Stimulated activated CD4-positive, alpha-beta T cell treated with anti-CD3 and anti-CD28 coated beads, TNF-alpha, amount 100 ng/mL, for 1 hour (primary cell): ENCODE measurements at places on chromosomes 3 and 15.

DNA sequence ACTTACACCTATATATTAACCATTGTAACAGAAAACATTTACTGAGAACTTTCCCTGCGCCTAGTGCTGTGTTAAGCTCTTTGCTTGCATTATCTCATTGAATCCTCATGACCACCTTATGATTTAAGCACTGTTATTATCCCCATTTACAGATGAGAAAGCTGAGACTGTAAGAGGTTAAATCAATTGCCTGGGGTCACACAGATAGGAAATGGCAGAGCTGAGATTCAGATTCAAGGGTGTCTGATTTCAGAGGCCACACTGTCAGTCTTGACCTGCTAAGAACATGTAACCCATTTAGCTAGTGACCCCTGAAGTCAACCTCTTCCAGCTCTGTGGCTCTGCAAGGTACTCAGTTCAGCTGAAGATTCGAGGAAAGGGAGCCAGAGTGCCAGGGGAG lies 143.9 kb downstream of the TLE3 start:
- no peak for DNase-seq

- no peak for DNase-seq
Observed at GRCh38 chr3:4990069-4990468, 10.8 kb downstream of the BHLHE40 start.

GRCh38 chr3:189655617-189656016 lies 24.4 kb downstream of the TP63 start:
- no peak for DNase-seq

DNA sequence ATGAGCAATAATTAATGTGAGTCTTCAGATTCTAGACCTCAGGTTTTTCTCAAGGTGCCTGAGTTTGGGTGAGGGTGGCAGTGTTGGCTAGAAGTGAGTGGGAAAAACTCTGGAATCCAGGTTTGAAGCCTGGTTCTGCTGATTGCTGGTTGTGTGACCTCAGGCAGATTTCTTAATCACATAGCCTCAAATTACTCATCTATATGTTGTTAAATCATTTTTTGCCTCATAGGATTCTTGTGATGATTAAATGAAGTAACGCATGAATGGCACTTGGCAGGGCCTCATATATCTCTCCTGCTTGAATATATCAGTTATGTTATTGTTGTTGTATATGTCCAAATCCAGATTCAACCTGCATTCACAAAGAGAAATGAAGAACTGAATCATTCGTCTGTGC lies 60.5 kb downstream of the NR2F2 start:
- no peak for DNase-seq

DNA sequence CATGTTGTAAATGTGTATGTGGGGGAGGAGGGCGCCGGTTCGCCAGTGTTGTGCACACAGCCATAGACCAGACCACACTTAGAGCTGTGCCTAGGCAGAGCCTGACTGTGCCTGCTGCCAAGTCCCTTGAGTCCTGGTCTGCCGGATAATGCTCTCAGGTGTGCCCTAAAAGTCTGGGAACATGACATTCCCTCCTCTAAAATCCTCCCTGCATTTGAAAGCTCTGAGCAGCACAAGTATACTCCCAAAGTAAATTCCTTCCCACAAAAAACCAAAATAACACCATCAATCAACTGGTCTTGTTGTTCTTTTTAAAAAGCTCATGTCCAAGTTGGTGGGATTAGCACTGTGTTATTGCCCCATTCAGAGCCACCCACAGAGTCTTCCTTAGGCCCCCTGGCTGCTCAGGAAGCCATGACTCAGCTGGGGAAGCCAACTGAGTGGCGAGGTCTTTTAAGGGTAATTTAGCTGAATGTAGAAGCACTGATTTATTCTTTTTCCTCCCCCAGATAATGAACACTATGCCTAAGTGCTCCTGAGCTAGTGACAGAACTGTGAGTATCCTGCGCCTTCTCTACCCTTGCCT lies 147.8 kb upstream of the MCTP2 start:
- no peak for DNase-seq

- DNase-seq = no peak
Observed at GRCh38 chr3:115859002-115859807, 235.9 kb downstream of the GAP43 start.

- DNase-seq = peak; percentile 58
Observed at GRCh38 chr3:50246517-50246954, 10.5 kb downstream of the GNAI2 start.

- DNase-seq = no peak
Observed at GRCh38 chr3:99548674-99549073, 89.7 kb upstream of the COL8A1 start.

DNA sequence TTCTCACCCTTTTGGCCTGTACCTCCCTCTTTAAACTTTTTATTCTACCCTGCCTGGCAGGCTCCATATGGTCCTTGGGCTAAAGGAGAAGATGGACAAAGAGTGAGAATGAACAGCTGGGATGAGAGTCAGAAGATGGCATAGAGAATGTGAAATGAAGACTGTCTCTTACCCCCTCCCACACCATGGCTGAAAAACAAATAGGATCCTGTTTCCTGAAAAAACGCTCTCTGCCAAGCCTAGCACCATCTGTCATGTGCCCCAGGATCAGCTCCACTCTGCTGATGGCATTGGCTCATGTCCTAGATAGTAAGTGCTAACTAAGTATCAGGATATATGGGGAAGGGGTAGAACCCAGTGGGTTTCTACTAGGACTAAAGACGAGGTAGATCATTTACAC lies 238.6 kb downstream of the MEX3B start:
- no peak for DNase-seq

- DNase-seq = no peak
Observed at GRCh38 chr3:101036213-101036618, 43.0 kb upstream of the ABI3BP start.

- no peak for DNase-seq
Observed at GRCh38 chr3:150681057-150681456, 22.7 kb downstream of the ERICH6 start.

- DNase-seq = no peak
Observed at GRCh38 chr15:65789105-65789504, 3.0 kb downstream of the DENND4A start.

- DNase-seq = no peak
Observed at GRCh38 chr3:155252021-155252420, 41.5 kb downstream of the STRIT1 start.

DNA sequence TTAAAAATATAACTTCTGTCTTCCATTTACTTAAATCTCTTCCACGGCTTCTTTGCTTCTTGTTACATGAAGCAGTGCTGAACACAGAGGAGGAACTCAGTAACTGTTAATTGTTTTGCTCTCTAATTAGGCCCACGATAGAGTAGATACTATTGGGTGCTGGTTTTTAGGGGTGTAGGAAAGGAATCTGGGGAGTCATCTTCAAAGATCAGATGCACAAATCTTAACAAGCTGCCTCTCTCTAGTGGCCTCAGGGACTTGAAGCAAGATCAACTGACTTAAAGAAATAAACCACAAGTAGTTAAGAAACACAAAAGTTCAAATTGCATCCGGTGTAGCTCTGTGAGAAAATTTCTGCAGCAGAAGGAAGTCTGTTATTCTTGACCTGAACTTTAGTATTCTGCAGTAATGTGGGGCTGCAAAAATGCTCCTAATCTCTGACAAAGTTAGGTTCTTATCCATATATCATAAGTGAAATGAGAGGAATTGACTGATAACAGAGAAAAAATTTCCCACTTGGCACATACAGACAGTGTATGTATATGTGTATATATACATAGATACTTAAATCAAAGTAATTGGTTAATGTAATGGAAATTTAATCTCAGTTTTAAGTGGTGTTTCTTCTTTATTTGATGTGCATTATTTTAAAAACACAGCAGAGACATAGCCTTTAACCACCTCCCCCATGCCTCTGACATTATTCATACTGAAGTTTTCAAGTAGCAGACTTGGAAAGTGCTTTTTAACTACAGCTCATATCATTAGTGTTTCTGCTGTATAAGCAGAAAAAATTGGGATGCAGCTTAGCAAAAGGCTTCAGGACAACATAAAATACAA lies 51.8 kb downstream of the CHST2 start:
- DNase-seq = no peak

- no peak for DNase-seq
Observed at GRCh38 chr3:29514170-29514569, 233.3 kb downstream of the RBMS3 start.

GRCh38 chr15:37109168-37109871 lies 9.0 kb upstream of the MEIS2 start:
- DNase-seq = no peak

DNA sequence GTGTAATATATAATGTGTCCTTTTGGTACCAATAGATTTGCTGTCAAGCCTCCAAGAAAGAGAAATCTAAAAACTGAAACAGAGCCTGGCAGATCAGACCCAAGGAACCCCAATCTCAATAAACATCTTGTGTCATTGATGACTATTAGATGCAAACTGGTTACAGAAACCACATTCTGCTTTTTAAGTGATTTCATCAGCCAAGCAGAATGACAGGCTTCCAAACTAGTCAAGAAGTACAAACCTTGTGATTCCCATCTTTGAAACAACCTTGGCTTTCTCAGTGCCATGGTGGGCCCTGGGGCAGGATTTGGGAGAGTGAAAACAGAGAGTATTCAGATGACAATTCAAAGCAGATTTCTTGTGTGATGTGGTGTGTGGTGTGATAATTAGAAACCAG lies 45.6 kb upstream of the STRIT1 start:
- DNase-seq = no peak

- DNase-seq = no peak
Observed at GRCh38 chr3:51585871-51586270, 47.4 kb downstream of the RAD54L2 start.

GRCh38 chr15:45106002-45106790 lies 7.8 kb downstream of the DUOX2 start:
- DNase-seq = no peak

- DNase-seq = peak; percentile 20
Observed at GRCh38 chr3:43181202-43181821, 75.4 kb upstream of the POMGNT2 start.

DNA sequence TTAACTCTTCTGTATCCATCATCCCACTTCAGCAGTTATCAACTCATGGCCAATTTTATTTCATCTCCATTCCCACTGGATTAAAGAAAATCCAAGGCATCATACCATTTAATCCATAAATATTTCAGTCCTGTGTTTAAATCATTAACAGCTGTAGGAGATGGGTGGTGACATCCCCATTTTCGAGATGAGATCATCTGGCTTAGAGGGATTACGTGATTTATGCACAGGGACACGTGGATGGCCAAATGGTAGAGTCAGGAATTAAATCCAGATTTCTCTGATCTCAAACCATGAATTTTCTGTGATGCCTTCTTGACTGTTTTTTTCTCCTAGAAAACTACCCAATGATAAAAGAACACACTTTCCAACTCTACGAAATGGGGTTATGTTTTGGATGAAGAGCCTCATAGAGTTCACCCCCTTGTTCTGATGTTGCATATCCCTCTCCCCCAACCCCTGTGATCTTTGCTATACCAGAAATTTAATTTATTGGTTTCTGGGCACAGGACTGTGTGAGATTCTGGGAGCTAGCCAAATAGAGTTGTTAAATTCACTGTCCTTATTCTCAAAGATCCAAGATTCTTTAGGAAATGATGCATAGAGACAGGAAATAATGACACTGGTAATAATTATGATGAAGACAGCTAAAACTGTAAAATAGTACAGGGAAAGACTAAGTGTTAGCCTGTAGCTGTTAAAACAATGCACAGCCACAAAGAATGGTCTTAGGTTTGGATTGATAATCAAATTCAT lies 7.4 kb downstream of the ZNF589 start:
- DNase-seq = no peak

- no peak for DNase-seq
Observed at GRCh38 chr3:31300456-31301443, 232.0 kb upstream of the STT3B start.

GRCh38 chr3:170499562-170500156 lies 81.0 kb downstream of the CLDN11 start:
- DNase-seq = no peak

- no peak for DNase-seq
Observed at GRCh38 chr15:99059010-99059981, 45.6 kb upstream of the SYNM start.

GRCh38 chr15:26875476-26875850 lies 8.6 kb downstream of the GABRA5 start:
- no peak for DNase-seq

DNA sequence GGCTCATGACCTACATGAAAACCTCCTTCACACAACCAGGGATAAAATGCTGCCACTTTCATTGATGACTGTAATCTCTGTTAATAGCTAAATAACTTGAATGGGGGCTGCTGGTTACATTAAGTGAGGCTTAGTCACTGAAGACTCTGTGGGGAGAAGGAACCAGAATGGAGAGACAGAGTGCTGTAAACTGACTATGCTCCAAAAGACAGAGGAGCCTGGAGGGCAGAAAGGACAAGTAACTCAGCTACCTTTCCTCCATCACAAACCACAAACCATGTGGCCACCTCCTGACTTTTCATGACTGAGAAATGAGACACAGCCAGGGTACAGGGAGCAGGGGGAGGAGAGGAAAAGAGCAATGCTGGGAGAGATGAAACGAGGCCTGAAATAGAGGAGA lies 97.1 kb upstream of the TRIM42 start:
- no peak for DNase-seq

GRCh38 chr15:93126148-93126547 lies 37.1 kb upstream of the RGMA start:
- no peak for DNase-seq

DNA sequence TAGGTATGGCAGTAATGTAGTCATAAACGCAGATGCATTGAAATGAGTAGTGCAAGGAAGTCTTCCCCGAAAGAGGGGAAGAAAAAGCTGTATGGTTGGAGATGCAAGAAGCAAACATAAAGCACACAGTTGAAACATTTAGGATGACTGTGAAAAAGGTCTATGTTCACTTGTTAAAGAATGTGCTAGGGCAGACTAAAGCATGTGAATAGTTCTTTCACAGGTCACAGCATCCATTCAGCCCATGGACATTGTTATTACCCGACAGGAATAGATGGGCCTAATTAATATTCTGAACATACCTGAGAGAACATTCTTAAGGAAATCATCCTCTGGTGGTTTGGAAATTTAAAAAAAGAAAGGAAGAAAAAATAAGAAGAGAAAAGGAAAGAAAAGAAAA lies 595.2 kb downstream of the ZIC1 start:
- no peak for DNase-seq

GRCh38 chr15:78762985-78763795 lies 48.1 kb downstream of the ADAMTS7 start:
- DNase-seq = no peak

DNA sequence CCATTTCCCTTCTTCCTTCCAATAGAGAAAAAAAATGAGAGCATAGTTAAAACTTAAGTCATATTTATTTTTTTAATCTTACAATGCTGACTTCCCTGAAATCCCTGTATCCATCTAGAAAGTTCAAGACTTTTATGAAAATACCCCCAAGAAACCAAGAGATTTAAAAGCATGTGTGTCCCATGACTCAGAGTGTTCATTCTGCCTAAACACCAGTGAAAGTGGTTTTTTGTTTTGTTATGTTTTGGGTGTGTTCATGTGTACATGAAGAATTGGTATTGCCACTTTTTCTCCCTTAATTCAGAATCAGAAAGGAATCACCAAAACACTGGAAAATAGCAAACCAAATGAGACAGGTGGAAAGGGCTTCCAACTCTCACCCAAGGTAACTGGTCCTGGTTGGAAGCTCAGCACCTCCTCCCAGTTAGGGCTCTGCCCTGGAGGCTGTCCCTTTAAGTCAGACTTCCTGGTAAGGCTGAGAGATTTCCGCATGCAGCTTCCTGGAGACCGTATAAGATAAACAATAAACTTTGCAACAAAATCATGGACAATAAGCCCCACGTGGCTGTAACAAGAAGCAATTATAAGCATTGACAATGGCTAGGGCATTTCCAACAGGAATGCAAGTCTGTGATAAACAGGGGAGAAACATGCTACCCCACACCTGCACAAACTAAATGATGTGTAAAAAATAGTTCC lies 121.9 kb upstream of the ARHGEF3 start:
- no peak for DNase-seq

GRCh38 chr3:136783708-136784191 lies 31.6 kb upstream of the STAG1 start:
- no peak for DNase-seq
